Heart right ventricle (tissue), 16 donors: ENCODE measurements at places on chromosomes 11 and 22.
A peak's percentile ranks its signal among the peaks of the same experiment; 100 is the strongest.

GRCh38 chr22:42646569-42647525 lies 2.3 kb downstream of the CYB5R3 start:
- DNase-seq, result peak; percentile 79

DNA sequence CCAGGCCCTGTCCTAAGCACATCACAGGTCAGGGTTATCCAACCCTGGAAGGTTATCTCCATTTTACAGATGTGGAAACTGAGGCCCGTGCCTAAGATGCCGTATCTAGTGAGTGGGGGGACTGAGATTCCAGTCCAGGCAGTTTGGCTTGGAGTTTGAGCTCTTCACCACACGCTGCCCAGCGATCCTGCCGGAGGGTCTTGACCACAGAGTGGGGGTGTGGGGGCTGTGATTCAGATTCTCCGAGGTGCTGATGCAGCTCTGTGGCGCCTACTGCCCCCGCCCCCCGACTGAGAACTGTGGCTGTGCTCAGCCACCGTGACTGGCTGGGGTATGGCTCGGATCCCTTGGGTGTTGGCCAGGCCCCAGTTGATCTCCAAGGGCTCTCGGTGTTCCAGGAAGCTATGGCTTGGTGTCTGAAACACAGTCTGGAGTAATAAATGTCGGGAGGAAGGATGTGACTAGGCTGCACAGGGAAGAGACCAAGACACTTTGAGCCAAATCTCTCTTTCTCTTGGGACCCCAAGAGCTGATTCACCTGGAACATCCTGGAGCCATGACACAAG lies 60.6 kb upstream of the RASD2 start:
- peak; percentile 51 for DNase-seq

DNA sequence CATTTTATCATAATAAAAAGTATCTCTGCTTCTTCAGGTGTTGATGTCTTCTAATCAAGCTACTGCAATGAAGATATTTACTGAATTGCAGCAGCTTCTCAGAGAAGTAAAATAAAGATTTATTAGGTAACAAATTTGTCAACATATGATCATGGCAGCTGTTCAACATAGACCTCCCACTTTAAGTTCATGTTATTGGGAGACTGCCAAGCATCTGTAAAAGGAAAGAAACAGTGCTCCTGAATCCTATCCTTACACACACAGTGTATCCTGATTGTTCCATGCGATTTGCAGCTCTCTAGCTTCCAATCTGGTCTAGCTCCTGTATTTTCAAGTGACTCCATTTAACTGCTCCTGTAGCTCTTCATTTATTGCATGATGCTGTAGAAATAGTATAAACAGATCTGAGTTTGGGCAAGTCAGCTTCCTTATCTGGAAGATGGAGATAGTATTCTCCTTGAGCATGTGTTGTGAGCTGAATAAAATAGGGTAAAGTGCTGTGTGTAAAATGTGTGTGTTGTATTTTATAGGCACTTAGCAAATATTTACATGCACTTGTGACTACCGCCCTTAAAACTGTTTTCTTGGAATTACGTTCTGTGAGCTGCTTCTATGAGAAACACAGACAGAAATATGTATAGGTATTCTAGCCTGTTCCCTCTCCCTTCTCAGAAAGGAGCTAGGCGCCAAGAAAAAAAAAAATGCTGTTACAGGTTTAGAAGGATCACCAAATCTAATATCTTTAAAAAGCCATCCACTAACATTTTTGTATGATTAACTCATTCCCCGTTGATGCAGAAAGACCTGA lies 290.6 kb downstream of the JRKL start:
- DNase-seq, result no peak

- DNase-seq, result no peak
Observed at GRCh38 chr11:124891373-124891861, 6.2 kb downstream of the ROBO4 start.
